GM23338 (cell line): ENCODE measurements at places on chromosomes 4 and X. TPM values are rescaled to one million over a fixed set of nuclear protein-coding genes. Genes with fewer than 3 reads are reported as not detected.

- peaks cover 18% of the 10 kb centered on the region for H3K4me1 ChIP-seq
- peaks cover 68% of the 10 kb centered on the region for H3K27me3 ChIP-seq
- H3K4me3 ChIP-seq = peak overlapping the region; percentile 77; the same call in 1 of the 2 replicates
- no peak for DNase-seq
- no peaks in the 10 kb centered on the region for H3K36me3 ChIP-seq
Observed at GRCh38 chr4:157219711-157220370, 687 bp upstream of the GRIA2 start.

DNA sequence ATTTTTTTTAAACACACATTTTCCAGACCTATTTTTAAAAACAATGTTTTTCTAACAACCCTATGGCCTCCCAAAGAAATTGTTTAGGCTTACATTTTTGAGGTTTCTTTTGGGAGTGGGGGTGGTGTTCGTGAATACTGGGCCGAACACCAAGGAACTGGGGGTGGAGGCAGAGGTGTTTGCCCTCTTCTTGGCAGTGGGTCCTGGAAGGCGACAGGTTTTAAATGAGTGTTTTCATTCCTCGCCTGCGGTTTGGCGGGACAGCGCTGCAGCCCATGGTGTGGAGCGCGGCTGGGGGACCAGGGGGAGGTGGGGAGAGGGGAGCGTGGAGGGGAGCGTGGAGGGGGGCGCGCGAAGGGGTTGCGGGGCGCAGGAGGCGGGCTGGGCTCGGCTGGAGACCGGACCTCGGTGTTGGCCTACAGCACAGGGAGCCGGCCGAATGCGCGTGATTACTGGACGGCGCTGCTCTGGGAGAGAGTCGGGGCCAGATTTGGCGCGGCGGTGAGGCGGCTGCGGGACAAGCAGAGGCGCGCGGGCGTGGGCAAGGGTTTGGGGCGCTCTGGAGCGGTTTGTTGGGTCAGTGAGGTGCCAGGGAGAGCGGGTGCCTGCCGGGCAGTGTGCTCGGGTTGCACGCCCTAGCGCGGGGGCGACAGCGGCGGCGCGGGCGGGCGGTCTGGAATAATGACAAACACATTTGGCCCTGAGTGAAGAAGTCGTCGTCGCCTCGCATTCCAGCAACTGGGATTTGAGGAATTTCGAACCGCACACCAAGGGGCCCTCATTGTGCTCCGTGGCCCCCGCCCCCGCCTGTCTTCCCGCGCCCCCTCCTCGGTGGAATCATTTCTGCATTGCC lies 764 bp downstream of the PDGFRA start:
- H3K36me3 ChIP-seq = no peaks in the 10 kb centered on the region
- H3K4me3 ChIP-seq = peak overlapping the region; percentile 86
- no peak overlapping the region for H3K27ac ChIP-seq
- H3K4me1 ChIP-seq = peaks cover 50% of the 10 kb centered on the region
- DNase-seq = peak; percentile 64

MAGED4 gene
- total RNA-seq = 22.2 and 57.3 TPM in 2 replicates

DNA sequence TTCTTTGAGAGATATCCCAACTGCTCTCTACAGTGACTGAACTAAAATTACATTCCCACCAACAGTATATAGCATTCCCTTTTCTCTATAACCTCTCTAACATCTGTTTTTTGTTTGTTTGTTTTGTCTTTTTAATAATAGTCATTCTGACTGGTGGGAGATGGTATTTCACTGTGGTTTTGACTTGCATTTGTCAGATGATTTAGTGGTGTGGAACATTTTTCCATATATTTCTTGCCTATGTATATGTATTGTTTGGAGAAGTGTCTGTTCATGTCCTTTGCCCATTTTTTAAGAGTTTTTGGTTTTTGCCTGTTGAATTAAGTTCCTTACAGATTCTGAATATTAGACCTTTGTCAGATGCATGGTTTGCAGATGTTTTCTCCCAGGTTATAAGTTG lies 9.0 kb downstream of the USO1 start:
- no peaks in the 10 kb centered on the region for H3K36me3 ChIP-seq
- H3K27me3 ChIP-seq = no peaks in the 10 kb centered on the region
- H3K27ac ChIP-seq = no peak overlapping the region
- H3K4me1 ChIP-seq = peaks cover 7% of the 10 kb centered on the region; the same call in 1 of the 2 replicates
- H3K4me3 ChIP-seq = no peak overlapping the region

FGF13 gene
- 17.7 and 18.8 TPM in 2 replicates for total RNA-seq

DNA sequence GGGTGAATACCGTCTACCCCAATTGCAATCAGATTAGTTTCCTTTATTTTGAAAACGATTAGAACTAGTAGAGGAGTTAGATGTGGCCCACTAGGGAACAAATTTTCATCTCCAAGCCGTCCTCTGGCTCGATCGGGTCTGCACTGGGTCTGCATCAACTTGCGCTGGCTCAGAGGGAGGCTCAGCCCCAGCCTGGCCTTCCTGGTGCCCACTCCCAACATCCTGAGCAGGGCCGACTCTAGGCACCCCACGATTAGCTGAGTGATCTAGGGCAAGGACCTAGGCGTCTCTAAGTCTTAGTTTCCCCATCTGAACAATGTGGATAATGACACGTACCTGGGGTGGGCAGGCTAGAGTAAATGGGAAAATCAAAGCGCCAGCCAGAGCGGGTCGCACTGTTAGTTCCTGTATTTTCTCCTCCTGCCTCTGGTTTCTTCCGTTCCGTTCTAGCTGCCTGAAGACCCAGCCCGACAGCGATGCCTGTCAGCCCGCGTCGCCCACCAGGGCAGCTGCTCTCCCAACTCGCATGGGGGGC lies 7.7 kb upstream of the HAND2 start:
- no peaks in the 10 kb centered on the region for H3K36me3 ChIP-seq
- peaks cover 100% of the 10 kb centered on the region for H3K27me3 ChIP-seq
- peaks cover 17% of the 10 kb centered on the region for H3K4me1 ChIP-seq

DNA sequence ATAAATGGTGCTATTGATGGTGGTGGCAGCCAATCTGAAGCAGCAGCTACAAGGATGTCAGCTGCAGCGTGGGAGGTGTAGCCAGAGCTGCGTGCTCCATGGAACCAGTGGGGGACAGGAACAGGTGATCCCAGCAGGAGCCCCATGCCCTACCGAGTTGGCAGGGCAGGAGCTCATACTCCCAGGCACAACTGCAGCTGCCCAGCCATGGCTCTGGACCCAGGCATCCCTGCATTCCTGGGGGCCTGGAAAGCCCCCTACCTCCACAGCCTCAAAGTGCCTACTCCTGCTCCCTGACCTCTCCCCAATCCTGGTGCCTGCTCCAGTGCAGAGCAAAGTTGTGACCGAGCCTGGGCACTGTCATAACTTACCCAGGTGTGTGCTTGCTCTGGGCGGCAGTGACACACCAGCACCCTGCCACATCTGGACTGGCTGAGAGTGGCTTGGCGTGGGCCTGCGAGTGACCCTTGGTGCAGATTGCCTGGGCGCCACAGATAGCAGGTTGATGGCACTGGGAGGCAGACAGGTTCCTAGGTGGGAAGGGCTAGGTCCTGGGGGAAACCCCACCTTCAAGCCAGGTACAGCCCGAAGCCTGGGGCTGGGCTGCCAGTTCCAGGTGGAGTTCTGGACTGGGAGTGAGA lies 101.1 kb downstream of the DCAF12L2 start:
- H3K4me3 ChIP-seq = no peak overlapping the region
- H3K36me3 ChIP-seq = no peaks in the 10 kb centered on the region
- H3K27ac ChIP-seq = no peak overlapping the region
- H3K27me3 ChIP-seq = no peaks in the 10 kb centered on the region

GRCh38 chr4:152325831-152326230 lies 210.1 kb downstream of the FBXW7 start:
- no peak overlapping the region for H3K4me3 ChIP-seq
- H3K27me3 ChIP-seq = no peaks in the 10 kb centered on the region
- H3K36me3 ChIP-seq = peaks cover 4% of the 10 kb centered on the region; the same call in 1 of the 2 replicates
- no peak for DNase-seq
- no peaks in the 10 kb centered on the region for H3K4me1 ChIP-seq
- H3K27ac ChIP-seq = no peak overlapping the region

GRCh38 chrX:107677501-107677901 lies 49.2 kb downstream of the PRPS1 start:
- peak; percentile 28 for DNase-seq
- no peak overlapping the region for H3K27ac ChIP-seq
- no peaks in the 10 kb centered on the region for H3K27me3 ChIP-seq
- peaks cover 11% of the 10 kb centered on the region; the same call in 1 of the 2 replicates for H3K4me1 ChIP-seq
- no peaks in the 10 kb centered on the region for H3K36me3 ChIP-seq

POU3F4 gene
- total RNA-seq = 0.62 and 1.1 TPM in 2 replicates

- no peaks in the 10 kb centered on the region for H3K27me3 ChIP-seq
- DNase-seq = no peak
- H3K27ac ChIP-seq = no peak overlapping the region
- H3K36me3 ChIP-seq = no peaks in the 10 kb centered on the region
- peaks cover 9% of the 10 kb centered on the region; the same call in 1 of the 2 replicates for H3K4me1 ChIP-seq
- no peak overlapping the region for H3K4me3 ChIP-seq
Observed at GRCh38 chrX:10707773-10708172, 87.4 kb upstream of the MID1 start.

SULT1E1 gene
- 0.12 TPM in 1 of 2 replicates, not detected in the other for total RNA-seq

DNA sequence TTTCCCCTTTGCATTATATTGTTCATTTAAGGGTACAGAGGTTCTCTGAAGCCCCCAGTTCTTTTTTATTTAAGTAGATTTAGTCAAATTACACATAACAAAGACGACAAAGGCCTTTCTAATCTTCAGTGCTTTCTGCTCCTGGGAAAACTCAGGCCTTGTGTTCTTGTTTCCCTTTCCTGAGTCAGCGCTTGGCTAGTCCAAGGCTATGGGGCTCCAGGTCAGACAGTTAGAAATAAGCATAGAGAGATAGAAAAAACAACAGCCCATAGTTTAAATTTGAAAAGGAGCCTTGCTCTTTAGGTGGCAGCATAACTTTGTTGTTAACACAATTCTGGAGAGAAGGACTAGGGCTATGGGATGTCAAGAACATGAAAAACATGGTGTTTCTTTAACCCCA lies 97.3 kb downstream of the PPP1R2C start:
- DNase-seq = peak; percentile 39
- no peak overlapping the region for H3K4me3 ChIP-seq
- H3K36me3 ChIP-seq = no peaks in the 10 kb centered on the region
- H3K4me1 ChIP-seq = peaks cover 23% of the 10 kb centered on the region
- H3K27ac ChIP-seq = peak overlapping the region; percentile 90
- no peaks in the 10 kb centered on the region for H3K27me3 ChIP-seq

DNA sequence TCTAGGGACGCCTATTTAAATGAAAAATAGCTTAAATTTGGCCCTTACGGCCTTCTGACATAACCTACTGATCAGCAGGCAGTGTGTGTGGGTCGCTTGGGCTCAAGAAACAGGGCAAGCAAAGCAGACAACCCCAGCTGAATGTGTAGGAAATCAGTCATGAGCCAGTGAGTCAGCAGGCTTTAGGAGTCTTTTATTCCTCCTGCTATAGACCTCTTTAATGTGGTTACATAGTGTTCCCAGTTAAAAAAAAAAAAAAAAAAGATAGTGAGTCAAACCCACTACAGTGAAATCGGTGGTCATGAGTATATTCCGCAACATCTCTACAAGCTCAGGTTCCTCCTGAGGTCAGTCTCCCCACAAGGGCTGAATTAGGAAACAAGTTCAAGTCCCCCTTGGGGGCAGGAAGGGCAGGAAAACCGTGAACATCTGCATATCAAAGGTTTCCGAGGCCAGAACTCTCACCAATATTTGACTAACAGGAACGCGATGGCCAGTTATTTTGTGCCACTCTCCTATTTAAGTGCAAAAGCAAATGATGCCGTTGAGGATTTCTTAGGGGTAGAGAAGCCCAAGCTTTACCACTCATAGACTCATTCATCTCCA lies 32.7 kb downstream of the ACSL1 start:
- no peak overlapping the region for H3K4me3 ChIP-seq
- DNase-seq = no peak
- peaks cover 13% of the 10 kb centered on the region for H3K4me1 ChIP-seq
- H3K36me3 ChIP-seq = peaks cover 4% of the 10 kb centered on the region; the same call in 1 of the 2 replicates
- H3K27ac ChIP-seq = no peak overlapping the region

- H3K36me3 ChIP-seq = no peaks in the 10 kb centered on the region
- no peaks in the 10 kb centered on the region for H3K4me1 ChIP-seq
- no peak overlapping the region for H3K4me3 ChIP-seq
- H3K27ac ChIP-seq = no peak overlapping the region
- DNase-seq = no peak
Observed at GRCh38 chrX:3094261-3094660, 53.0 kb downstream of the ARSF start.

CXCL8 gene
- not detected in 2 replicates for total RNA-seq

ERAS gene
- 1.3 TPM in 1 of 2 replicates, not detected in the other for total RNA-seq
